ENCODE measurements at places on chromosomes 13 and 19.

GRCh38 chr13:70162141-70162540 is 53.9 kb upstream of the KLHL1 start:
- DNase-seq: no peak

DNA sequence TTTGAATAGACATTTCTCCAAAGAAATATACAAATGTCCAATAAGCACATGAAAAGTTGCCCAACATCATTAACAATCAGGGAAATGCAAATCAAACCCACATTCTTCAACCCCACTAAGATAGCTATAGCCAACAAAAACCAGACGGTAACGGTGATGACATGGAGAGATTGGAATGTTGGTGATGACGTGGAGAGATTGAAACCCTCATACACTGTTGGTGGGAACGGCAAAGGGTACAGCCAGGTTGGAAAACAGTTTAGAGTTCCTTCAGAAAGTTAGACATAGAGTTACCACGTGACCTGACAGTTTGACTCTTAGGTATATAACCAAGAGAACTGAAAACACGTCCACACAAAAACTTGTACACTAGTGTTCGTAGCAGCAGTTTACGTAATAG is 48.1 kb downstream of the TNFRSF19 start:
- no peak for DNase-seq

- DNase-seq: no peak
Measured at GRCh38 chr19:50649433-50650391, at the start of gene C19orf81. Gene C19orf81 (plus strand): TSS chr19:50649445. CDS start chr19:50649445, 0 bp downstream.

GRCh38 chr13:51550151-51550550 is 34.1 kb upstream of the WDFY2 start:
- no peak for DNase-seq

DNA sequence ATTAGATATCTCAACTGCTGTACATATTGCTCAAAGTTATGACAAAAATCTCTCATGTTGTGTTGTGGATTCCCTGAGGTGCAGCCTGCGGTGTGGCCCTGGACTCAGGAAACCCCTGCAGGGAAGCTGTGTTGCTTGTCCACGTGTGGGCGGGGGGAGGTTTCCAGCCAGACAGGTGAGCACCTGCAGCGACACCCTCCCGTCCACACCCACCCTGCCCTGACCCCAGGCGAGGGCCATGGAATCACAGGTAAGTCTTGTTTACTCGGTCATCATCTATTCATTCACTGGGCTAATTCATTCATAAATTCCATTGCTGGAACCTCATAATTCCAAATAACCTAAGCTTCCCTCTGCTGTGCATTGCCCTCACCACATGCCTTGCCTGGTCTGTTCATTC is 14.1 kb downstream of the PLPP2 start:
- DNase-seq: no peak

Measured in mesothelial cell of epicardium (in vitro differentiated cells).